ENCODE measurements at places on chromosomes 13 and 19. TPM values are rescaled to one million over a fixed set of nuclear protein-coding genes. Genes with fewer than 3 reads are reported as not detected.
A peak's percentile ranks its signal among the peaks of the same experiment; 100 is the strongest.

- peak; percentile 37 for DNase-seq
These were observed 161.5 kb downstream of the KATNAL1 start for GRCh38 chr13:30145709-30146367.

GPC5 gene
- total RNA-seq, result 0.90 TPM

- no peak for DNase-seq
These were observed 14.7 kb upstream of the KCTD4 start for GRCh38 chr13:45215392-45216077.

GRCh38 chr19:11284515-11284914, 11.4 kb upstream of the TSPAN16 start:
- DNase-seq, result no peak

LILRB2 gene
- not detected for total RNA-seq

ZNF585A gene
- total RNA-seq, result 7.1 TPM

DNA sequence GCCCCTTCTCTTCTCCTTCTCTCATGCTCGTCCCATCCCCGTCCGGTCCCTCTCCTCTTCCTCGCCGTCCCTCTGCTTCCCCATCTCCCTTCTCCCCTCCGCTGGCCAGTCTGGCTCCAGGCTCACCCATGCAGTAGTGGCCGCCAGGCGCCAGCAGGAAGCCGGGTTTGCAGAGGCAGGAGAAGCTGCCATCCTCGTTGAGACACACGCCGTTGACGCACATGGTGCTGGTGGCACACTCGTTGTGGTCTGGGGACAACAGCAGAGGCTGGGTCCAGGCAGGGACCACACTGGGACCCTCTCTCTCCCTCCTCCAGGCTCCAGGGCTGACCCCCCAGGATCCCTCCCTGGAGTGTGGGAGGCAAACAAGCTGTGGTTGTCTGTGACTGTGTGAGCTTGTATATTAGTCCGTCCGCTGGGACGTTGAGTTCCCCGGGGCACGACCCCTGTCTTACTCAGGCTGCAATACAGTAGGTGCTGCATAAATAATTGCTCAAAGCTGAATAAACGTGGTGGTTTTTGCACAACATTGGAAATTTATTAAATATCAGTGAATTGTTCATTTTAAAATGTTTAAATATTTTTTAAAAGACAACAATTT, 16.4 kb downstream of the FBN3 start:
- DNase-seq, result peak; percentile 82

GRCh38 chr19:46629546-46630025, 4.7 kb upstream of the PTGIR start:
- no peak for DNase-seq

DNA sequence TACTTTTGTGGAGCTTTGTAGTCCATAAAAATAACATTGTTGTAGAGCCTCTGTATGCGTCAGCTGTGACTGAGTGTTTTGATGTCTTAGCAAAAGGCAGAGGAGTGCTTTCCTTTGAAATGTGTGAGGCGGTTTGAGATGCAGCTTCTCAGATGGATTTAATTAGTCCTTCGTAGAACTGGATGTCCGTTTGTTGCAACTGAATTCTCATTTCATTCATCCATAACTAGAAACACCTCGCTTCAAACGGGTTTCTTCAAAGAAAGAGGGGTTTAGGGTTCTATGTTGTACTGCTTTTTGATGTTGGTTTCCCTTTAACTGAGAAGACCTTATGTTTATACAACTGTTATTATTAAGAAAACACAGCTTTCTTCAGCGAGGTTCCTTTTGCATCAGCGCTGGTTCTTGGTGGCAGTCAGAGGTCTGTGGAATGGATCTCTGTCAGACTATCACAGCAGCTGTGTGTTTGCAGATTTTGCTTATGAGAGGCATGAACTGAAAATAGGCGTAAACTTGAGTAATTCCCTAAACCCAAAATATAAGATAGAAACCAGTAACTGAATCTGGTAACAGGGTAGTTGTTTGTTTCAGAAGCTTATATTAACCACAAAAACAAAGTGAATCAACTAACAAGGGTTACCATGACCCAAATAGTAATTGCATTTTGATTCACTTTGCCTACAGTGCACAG, 194.4 kb downstream of the GGACT start:
- DNase-seq, result no peak

GRCh38 chr19:9906475-9907087, 29.7 kb downstream of the OLFM2 start:
- no peak for DNase-seq

All from chondrocyte (in vitro differentiated cells).